ENCODE measurements at places on chromosomes 13 and 19. TPM values are rescaled to one million over a fixed set of nuclear protein-coding genes. Genes with fewer than 3 reads are reported as not detected.

Gene CYP2S1
- total RNA-seq, result 0.27 TPM

DNA sequence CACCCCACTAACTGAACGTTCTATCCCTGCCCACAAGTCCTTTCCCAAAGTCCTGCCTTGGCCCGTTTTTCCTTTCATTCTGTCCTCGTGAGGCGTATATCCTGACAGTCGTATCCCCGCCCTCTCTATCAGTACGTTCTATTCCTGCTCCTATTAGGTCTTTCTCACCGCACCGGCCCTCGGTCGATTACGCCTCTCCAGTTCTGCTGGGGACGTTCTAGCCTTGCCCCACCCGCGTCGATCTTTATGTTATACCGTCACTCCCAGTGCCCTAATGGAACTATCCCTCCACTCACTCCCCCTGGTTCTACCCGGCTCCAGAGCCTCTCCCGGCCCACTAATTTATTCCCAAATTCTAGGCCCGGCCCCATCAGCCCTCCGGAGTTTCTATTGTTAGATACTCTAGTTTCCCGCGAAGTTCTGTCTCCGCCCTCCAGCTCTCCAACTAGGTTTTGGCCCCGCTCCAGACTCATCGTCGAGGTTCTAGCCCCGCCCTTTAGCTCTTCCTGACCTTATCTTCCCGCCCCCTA is 2.0 kb downstream of the PLAUR start:
- peaks cover 55% of the 10 kb centered on the region for H3K4me1 ChIP-seq
- H3K36me3 ChIP-seq, result peaks cover 26% of the 10 kb centered on the region
- H3K4me3 ChIP-seq, result peak overlapping the region; percentile 79
- peak overlapping the region; percentile 87 for H3K27ac ChIP-seq
- H3K27me3 ChIP-seq, result peaks cover 7% of the 10 kb centered on the region

GRCh38 chr13:102682211-102682610 is 12.6 kb downstream of the METTL21C start:
- H3K36me3 ChIP-seq, result peaks cover 27% of the 10 kb centered on the region
- peaks cover 35% of the 10 kb centered on the region for H3K4me1 ChIP-seq
- no peaks in the 10 kb centered on the region for H3K27me3 ChIP-seq
- DNase-seq, result no peak

DNA sequence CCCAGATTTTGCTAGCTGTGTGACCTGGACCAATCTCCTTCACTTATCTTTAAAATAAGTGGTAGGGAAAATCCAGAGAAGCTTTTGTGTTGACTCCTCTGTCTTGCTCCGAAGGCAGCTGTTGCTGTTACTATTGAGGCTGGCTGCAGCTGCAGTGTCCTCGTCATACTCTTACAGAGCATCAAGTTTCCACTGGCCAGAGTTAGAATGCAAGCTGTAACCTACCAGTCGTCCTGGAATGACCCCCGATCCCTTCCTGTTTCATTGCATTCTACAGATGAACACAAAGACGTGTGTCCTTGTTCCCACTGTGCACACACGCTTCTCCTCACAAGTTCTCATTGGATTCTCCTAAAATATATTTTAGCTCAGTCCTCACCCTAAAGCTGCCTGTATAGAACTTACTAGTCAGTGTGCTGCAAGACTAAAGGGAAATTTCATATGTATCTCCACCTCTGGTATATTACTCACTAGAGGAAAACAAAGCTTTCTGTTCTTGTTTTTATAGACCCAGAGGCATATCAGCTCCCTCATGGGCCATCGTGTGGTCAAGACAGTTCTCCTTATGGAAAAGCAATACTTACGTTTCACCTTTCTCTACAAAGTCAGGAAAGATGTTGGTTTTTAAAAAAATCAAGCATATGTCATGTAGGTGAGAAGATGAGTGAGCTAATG is 589.8 kb downstream of the LMO7 start:
- H3K27me3 ChIP-seq, result no peaks in the 10 kb centered on the region
- no peak overlapping the region for H3K27ac ChIP-seq
- no peak for DNase-seq
